Inflammatory macrophage treated with lipopolysaccharide for 1 hour (primary cell): ENCODE measurements at places on chromosomes 1 and 21.

DNA sequence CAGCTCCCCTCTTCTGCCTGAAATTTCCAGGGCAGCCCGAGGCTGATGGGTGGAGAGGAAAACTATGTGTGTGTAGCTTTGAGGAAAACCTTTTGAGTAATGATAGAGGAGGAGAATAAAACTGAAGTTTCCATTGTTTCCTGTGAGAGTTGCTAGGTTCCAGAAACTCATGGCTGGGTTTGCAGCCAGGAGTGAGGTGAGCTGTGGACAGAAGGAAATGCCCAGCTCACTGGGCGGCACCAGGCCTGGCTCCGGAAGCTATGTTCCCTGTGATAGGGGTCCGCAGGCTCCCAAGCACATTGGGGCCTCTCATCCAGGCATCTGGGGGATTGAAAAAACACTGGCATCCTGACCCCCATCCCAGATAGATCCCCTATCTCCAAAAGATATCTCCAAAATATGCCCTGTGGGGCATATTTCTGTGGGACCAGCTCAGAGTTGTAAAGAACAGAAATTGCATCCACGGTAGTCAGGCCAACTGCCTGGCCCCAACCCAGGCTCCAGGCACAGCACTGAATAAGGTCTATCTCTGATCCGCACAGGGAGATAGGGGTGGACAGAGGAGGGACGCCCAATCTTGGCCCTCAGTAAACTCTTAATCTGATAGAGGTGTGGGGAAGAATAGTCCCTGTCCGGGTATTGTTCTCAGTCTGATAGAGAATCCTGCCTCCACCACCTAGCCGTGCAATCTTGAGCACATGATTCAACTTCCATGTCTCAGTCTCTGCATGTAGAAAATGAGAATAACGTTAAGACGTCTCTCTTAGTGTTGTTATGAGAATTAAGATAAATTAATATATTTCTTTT is 1.8 kb upstream of the HSPG2 start:
- DNase-seq: no peak

- peak; percentile 56 for DNase-seq
Observed at GRCh38 chr1:62800281-62800680, 16.3 kb downstream of the ATG4C start.

DNA sequence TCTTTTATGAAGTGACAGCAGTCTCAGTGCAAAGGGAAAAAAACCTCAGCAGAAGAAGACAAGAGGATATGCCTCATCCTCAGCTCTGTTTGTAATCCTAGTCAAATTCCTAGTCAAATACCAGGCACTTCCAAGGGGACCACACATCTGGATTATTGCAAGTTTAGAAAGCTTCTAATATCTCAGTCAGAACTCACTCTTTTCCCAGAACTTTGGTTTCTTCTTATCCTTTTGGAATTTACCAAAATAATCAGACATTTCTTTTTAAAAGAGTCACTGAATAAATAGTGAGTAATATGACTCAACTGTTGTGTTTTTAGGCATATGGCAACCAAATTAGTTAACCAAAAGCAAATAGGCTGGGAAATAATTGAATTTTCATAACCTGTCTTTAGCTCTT is 47.8 kb downstream of the PRRX1 start:
- DNase-seq: no peak

GRCh38 chr1:17236779-17237560 is 11.9 kb upstream of the PADI3 start:
- peak; percentile 98 for DNase-seq

- DNase-seq: no peak
Observed at GRCh38 chr1:103583887-103584286, 12.5 kb downstream of the AMY2B start.

- DNase-seq: no peak
Observed at GRCh38 chr21:27062443-27062842, 95.6 kb upstream of the ADAMTS5 start.

DNA sequence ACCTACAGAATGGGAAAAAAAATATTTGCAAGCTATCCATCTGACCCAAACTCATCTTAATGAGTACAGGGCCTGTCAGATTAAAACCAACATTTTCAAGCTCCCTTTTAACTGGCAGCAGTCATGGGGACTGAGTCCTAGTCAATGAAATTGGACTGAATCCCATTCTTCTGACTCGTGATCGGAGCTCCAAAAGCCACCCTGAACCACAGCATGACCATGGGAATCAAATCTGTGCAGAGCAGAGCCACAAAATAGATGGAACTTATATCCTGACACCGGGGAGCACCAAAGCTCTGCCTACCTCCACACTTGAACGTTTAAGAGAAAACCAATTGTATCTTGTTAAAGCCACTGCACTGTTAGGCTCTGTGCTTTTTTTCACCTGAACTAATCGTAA is 5.0 kb upstream of the RWDD3 start:
- DNase-seq: no peak

DNA sequence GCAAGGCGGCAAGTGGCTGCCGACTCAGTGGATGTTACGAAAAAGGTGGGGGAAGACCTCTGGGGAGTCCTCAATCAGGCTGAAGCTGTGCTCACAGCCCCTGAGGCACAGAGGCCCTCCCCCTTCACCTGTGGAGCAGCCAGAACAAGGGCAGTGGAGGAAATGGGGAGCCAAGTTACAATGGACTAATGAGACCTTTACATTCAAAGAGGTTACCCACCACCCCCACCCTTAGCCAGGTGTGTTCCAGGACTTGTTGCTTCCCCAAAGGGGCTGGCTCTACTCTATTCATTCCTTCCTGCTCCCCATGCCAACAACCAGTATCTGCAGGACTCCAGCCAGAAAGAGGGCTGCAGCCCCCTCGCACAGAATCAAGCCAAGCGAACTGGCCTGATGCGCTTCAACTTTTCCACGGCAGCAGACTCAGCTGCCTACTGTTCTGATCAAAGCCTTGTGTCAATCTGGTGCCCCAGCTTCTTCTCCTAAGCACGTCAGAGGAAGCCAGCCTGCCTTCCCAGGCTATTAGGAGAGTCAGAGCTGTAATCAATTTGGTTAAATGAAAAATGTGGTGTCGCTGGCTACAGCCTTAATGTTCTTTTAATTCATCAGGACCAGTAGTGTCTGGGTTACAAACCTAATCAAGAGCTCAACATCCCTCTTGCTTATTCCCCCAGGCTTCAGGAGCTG is 1.8 kb upstream of the SYT2 start:
- DNase-seq: no peak

- DNase-seq: no peak
Observed at GRCh38 chr1:35558374-35559316, 1.0 kb downstream of the NCDN start.

GRCh38 chr1:26970810-26971209 is 10.5 kb upstream of the KDF1 start:
- no peak for DNase-seq

DNA sequence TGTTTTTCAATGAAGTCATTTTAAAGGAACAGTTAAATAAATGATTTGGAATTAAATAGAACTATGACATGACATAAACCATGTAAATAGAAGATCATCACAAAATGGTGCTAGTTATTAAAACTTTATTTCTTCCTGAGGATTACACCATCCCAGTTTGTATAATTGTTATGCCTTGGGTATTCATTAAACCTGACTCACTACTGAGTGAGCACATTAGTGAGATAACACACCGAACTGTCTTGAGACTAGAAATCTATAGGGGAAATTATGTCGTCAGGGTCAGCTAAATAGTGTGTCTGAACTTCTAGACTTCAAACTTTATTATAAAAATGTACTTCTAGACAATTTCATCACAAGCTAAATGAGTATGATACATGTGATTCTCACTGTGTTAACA is 189.4 kb downstream of the NCAM2 start:
- no peak for DNase-seq

DNA sequence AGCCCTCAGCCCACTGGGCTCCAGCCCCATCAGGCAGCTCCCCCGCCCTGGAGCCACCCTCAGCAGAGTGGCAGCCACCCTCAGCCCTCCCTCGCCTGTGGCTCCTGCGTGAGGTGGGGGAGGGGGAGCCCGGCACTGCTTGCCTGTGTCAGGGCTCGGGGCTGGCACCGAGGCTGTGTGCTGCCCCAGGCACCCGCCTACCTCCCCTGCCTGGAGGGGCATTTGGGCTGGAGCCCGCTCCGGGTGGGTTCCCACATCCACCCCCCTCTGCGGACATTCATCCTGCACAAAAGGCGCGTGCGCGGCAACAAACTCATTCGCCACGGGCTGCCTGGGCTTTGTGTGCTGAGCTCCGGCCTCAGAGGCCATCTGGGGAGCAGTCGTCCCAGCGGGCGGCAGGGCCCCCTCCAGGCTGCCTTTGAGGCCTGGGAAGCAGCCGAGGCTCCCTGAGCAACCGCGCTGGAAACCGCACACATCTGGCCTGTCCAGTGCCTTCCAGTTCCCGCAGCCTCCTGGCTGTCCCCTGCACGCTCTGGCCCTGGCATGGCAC is 12.6 kb upstream of the TNFRSF14 start:
- DNase-seq: no peak

DNA sequence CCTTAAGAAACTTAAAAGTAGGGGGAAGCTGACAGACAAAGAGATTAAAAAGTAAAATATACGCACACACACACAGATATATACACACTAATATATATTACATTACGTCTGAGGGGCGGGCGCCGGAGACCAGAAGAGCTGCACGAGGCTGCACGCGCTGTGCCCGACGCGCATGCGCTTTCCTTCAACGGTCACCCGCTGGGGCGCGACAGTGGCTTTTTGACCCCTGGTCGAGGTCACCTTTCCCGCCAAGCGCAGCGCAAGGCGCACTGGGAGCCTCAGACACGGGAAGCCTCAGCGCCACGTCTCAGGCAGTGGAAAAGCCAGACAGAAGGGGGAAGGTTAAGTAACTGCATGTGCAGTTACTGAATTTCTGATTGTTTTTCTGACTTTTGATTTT is at the start of gene HORMAD1:
TSS of gene HORMAD1 (minus strand) at position 193 of the 400 bp plus-strand sequence. CDS start 1,390 bp downstream, outside the sequence.
- no peak for DNase-seq
